ENCODE measurements at places on chromosomes 13 and 19.

- no peak for DNase-seq
Observed at GRCh38 chr19:50821248-50821612, 2.4 kb downstream of the KLK1 start.

DNA sequence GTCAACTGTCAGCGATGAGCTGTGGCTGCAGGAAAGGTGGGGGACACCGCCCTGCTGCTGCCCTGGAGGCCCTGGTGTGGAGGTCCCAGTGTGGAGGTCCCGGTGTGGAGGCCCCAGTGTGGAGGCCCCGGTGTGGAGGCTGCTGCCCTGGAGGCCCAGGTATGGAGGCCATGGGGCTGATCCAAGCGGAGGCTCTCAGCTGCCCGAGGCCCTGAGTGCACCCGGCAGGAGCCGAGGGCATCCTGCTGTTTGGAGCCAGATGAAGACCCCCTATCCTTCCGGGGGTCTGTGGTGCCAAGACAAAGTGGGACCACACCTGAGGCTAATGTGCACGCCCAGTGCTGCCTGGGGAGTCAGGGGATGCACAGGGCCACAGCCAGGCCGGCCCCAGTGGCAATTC, 210.4 kb upstream of the SOX1 start:
- DNase-seq = no peak

- DNase-seq = no peak
Observed at GRCh38 chr13:28503182-28503967, 8.4 kb upstream of the FLT1 start.

DNA sequence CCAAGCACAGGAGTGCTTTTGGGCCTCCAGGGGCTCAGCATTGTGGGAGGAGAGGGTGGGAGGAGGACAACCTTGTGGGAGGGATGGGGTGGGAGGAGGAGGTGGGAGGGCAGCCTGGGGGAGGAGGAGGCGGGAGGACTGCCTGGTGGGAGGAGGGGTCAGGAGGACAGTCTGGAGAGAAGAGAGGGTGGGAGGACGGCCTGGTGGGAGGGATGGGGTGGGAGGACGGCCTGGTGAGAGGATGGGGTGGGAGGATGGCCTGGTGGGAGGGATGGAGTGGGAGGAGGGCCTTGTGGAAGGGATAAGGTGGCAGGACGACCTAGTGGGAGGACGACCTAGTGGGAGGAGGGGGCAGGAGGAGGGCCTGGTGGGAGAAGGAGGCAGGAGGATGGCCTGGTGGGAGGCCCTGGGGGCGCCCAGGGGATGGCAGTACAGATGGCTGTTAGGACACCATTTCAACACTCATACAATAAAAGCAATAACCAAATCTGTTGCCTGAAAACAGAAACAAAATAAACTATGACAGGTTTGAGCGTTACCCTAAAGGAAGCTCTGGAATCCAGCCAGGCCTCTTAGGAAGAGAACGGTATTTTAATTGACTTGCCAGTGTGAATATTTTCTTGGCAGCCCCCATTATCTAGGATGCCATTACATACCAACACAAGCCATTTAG, 63.7 kb downstream of the CRYL1 start:
- DNase-seq = no peak

DNA sequence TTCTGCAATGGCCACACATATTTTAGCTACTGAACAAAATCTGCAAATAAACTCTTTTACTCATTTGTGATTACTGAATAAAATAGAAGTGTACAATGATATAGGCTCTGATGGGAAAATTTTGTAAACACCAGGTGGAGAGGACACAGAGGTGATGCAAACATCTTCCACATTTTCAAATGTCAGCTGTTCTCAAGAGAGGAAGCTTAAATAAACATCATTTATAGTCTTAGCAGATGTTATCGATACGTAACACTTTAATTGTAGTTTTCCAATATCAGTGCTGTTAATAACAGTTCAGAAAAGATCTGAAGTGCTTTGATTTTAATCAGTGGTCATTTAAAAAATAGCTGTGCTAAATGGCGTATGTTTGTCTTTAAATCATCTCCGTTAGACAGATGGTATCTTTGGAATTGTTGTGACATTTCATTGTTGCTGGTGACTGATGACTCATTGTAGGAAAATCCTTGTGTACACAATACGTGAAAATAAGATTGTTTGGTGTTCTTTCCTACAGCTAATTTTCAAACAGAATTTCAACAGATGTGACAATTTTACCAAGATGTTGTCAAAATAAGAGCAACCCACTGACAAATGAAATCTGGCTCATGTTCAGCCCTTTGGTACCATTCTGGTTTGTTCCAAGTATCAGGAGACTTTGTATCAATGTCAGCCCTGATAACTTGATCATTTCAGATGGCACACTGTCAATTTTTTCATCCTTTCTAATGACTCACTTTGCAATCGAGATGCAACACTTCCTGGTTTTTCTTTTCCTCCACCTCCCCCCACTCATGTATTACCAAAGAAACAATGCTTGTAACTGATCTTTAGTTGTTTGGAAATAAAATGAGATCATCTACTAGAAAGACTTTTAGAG, 516.0 kb downstream of the DCT start:
- DNase-seq = no peak

DNA sequence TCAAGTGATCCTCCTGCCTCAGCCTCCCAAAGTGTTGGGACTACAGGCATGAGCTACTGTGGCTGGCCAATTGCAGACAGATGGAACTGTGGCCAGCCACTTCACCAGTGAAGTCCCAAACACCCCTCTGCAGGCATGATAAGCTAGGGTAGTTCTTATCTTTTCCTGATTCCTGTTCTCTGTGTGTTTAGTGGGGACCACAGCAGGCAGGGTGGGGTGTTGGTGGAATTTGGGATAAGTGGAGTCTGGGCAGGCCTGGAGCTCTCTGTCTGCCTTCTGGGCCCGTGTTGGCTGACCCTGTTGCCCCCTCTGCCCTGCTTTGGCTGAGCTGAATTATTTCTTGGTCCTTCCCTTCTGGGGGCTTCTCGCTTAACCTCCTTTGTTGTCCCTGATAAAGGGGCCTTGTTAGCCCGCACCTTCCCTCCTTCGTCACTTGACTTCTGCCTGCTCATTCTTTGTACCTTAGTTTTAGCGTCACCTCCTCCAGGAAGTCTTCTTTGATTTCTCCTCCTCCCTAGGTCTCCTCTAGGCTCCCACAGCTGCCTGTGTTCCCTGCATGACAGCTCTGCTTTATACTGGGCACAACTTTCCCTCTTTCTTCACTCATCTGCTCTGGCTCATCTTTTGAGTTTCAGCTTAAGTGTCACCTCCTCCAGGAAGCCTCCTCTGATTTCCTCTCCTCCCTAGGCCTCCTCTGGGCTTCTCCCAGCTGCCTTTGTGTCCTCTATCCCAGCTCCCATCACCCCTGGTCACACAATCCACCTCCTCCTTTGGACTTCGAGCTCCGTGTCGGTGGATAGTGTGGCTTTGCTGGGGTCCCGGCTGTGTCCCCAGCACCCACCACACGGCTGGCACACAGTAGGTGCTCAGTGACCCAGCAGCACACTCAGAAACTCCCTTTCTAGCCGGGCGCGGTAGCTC, 1.7 kb upstream of the NCLN start:
- DNase-seq = no peak

DNA sequence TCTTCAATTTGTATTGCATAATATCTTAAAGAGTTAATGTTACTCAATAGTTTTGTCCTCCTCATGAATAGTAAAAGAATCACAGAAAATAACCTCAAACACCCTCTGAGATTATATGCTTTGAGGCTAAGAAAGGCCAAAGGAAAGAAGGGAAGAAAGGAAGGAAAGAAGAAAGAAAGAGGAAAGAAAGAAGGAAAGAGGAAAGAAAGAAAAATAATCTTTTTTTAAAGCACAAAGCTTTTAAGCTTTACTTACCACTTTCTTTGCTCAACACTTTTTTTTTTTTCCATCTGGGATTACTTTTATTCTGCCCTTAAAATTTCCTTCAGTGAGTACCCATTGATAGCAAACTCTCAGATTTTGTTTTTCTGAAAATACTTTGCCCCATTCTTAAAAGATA, 369.1 kb downstream of the FGF9 start:
- DNase-seq = no peak

- no peak for DNase-seq
Observed at GRCh38 chr19:21698215-21698614, 69.2 kb downstream of the ZNF100 start.

- no peak for DNase-seq
Observed at GRCh38 chr13:51266642-51267041, 44.4 kb downstream of the FAM124A start.

DNA sequence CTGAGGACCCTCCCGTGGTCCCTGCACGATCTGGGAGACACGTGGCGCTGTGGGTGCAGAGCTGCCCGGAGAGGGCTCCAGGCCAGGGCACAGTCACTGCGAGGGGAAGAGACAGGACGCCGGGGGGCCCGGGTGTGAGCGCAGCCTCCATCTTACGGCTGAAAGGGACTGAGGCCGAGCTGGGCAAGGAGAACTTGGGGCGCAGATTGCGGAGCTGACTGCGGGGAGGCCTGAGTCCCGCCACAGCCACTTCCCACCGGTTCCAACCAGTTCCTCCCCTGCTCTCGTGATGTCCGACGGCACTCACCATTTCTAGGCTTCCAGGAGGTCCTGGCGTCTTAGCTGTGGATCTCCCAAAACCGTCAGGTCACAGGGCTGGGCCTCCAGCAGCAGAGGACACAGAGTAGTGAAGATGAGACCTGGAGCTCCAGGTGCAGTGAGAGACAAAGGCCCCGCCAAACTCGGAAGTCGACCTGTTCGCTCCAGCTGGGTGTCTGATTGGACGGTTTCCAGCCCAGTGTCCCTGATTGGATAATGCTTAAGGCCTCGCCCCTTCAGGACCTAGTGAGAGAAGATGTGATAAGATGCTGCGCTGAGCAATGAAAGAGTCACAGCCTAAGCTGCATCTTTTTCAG, 4.8 kb upstream of the ZNF253 start:
- peak; percentile 18 for DNase-seq

- no peak for DNase-seq
Observed at GRCh38 chr19:52946322-52947310, 16.1 kb downstream of the ZNF816 start.

- DNase-seq = no peak
Observed at GRCh38 chr19:20038358-20039202, 725 bp downstream of the ZNF682 start.

GRCh38 chr19:39811064-39811463, 22.9 kb downstream of the DYRK1B start:
- no peak for DNase-seq

DNA sequence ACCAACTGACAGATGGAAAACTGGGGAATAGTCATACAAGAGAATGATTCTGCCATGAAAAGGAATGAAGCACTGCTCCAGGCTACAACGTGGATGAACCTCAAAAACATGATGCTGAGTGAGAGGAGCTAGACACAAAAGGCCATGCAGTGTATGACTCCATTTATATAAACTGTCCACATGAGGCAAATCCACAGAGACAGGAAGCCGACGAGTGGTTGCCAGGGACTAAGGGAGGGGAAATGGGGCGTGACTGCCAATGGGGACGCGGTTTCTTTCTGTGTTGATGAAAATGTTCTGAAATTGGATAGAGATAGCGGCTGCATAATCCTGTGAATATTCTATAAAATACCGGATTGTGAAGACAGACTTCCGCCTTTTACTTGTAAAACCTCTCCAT, 10.2 kb downstream of the SMIM7 start:
- no peak for DNase-seq

- no peak for DNase-seq
Observed at GRCh38 chr13:113117911-113118260, 4.7 kb upstream of the F10 start.

DNA sequence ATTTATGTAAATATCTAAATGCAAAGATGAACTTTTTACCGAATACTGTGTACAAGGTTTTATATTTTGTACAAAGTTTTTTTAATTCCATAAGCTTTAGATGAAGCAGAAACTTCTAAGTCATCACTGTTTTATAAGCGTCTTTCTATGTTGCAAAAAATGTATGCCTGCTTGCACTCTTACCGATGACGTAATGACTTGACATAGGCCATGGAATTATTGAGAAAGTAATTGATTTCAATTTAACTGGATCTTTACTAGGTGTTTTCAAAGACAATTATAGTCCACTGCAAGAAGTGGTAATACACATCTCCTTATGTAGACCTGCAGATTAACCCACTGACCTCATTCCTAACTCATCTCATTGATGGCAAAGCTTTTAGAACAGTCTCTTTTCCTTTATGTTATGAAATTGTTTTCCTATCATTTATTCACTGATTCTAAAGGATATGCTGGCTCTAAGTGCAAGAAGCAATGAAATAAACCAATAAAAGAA, 10.4 kb downstream of the DACH1 start:
- no peak for DNase-seq

GRCh38 chr19:56611288-56611687, 16.2 kb downstream of the ZNF71 start:
- no peak for DNase-seq

- DNase-seq = no peak
Observed at GRCh38 chr19:22144394-22144793, 52.4 kb downstream of the ZNF676 start.

DNA sequence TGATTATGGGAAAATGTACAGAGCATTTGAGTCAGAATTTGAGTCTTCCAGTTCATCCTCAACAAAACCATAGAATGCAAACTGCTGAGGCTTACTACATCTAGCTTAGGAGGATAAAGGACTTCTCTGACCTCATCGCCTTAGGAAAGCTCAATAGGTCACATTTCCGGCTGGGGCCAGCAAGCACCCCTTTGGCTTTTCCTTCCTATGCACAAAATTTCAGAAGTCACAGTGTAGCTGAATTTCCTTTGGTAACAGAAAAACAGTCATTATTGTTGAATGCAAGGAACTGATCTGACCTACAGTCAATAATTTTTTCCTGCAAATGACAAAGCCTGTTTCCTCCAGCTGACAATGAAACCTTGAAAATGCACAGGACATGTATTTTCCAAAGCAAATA, 32.8 kb upstream of the LRCH1 start:
- no peak for DNase-seq

All from activated naive CD8-positive, alpha-beta T cell treated with anti-CD3 and anti-CD28 coated beads, Interleukin-2, amount 50 U/mL, for 24 hours (primary cell).